ENCODE measurements at places on chromosomes 7 and 10.
A peak's percentile ranks its signal among the peaks of the same experiment; 100 is the strongest.

- DNase-seq: no peak
Measured at GRCh38 chr10:10676972-10677371, 340.7 kb upstream of the CELF2 start.

DNA sequence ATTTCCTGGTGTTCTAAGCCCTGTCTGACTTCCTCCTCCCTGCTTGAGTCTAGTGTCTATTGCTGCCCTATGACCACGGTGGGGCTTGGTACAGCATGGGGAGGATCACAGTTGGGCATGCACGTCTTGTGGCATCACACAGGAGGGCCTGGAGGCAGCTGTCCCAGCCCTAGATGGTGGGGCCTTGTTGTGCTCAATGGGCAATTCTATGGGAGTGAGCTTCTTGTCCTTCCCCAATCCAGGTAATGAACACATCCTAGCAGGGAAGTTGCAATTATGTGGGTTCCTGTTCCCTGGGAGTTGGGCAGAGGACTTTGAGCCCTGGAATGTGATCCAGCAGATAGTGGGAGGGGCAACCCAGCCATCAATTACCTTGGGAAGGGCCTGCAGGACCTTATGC lies 10.8 kb upstream of the FAM3C start:
- DNase-seq: no peak

- DNase-seq: no peak
Measured at GRCh38 chr10:93629647-93630305, 17.4 kb downstream of the PDE6C start.

DNA sequence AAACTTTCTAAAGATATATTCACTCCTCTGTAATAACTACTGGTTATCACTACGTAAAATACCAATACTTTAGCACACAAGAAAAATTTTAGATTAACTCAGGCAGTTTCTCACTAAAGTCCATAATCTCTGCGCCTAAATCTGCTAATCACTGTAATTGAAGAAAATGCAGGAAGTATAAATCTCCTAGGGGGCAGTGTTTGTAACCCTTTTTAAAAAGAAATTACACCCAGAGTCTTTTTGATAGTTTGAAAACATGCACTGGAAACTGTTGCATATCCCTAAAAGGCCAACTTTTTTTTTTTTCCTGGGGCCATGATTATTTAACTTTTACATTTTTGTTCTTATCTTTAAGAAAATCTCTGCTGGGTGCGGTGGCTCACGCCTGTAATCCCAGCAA lies 209.6 kb downstream of the KIAA1217 start:
- no peak for DNase-seq

DNA sequence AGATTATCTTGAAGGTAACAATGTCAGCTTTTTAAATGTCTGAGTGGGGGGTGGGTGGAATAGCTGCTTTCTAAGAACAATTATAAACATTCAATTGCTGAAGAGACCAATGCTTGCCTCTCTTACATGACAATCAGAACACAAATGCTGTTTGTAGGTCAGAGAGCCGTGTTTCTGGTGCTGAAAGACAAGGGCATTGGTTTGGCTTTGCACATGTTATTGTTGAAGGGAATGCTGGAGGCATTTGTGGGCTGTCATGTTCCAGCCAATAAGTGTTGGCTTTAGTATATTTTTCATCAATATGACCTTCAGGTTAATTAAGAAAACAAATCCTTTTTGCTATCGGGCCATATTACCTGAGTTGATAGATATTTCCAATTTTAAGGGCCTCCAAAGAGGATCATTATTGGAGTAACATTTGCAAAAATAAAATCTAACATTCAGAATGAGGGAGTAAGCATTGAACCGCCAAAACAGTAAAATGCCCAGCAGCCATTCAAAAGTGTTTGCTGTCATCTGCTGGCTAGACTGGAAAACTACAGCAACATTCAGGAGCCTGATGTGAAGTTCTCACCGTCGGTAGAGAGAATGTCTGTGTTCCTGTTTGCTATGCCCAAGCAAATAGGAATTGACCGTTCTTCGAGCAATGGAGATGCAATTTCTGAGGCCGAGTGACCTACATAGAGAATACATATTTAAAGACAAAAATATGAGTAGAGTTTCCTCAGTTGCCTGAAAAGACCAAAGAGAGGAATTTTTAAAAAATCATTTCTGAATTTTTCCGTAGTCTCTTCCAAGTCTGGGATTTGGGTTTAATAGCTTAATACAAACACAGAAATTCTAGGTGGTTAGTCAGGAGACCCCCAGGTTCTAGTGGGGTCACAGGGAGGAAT lies 118.9 kb downstream of the APBB1IP start:
- DNase-seq: no peak

GRCh38 chr10:34046506-34047034 lies 712.1 kb upstream of the NRP1 start:
- no peak for DNase-seq

DNA sequence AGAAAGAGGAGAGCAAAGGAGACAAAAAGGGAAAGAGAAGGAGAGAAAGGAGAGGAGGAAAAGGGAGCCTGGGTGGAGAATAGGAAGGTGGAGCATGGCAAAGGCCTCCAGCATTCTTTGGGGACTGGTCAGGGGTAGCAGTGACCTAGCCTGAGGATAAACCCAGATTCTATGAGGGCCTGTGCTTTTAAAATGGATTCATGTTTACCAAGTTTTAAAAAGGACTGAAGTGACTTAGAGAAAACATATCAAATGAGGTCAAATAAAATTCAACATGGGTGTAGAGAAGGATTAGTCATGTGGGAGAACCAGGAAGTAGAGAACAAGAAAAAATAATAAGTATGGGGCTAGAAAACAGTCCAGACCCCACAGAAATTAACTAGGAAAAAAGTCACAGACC lies 20.7 kb downstream of the CREB3L2 start:
- no peak for DNase-seq

DNA sequence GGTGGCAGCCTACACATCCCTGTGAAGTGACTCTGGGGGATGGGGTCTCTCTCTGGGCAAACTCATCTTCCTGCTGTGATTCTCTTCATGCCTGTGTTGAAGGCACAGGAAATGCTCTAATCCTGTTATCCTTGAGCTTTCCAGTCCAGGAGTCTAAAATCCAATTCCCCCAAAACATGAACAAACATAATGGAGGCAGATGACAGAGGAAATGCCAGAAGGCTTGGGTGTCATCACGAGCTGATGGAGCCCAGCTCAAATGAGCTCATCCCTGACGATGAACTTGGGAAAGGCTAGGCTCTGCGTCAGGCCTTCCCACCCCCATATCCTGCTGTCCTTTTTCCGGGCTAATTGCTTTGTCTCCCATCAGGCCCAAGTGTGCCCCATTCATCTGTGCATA lies 165.9 kb upstream of the PODXL start:
- DNase-seq: no peak

GRCh38 chr7:29146888-29147609 lies 712 bp upstream of the CPVL start:
- DNase-seq: no peak

GRCh38 chr10:110684800-110685446 lies 40.8 kb downstream of the RBM20 start:
- DNase-seq: no peak

GRCh38 chr7:125347269-125347668 lies 417.6 kb upstream of the POT1 start:
- DNase-seq: no peak

- no peak for DNase-seq
Measured at GRCh38 chr7:87220734-87221215, 1.2 kb upstream of the TMEM243 start.

- no peak for DNase-seq
Measured at GRCh38 chr7:1555046-1555812, 776 bp downstream of the TMEM184A start.

GRCh38 chr10:79410315-79411094 lies 34.9 kb downstream of the ZCCHC24 start:
- DNase-seq: no peak

DNA sequence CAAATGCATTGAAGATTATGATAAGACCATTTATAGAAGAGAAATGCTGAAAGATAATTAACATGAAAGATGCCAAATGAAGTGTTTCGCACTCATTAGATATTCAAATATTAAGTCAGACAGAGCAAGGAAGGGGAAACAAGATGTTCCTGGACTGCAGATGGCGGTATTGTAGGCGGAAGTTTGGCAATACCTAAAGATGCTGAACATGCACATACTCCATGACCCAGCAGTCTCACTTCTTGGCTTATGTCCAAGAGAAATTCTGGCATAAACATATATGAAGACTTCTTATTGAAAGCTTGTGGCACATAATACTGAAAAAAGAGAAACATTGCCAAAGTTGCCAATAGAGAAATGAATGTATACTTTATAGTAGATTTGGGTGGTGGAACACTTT lies 325.4 kb upstream of the SEMA3C start:
- DNase-seq: no peak

DNA sequence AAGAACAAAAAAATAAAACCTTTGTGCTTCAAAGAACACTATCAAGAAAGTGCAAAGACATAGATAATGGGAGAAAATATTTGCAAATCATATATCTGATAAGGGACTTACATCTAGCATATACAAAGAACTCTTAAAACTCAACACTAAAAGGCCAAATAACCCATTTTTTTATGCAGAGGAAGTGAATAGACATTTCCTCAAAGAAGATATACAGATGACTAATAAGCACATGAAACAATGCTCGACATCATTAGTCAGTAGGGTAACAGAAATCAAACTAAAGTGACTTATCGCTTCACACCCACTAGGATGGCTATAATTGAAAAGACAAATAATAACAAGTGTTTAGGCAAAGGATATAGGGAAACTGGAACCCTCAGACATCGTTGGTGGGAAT lies 78.0 kb downstream of the MALSU1 start:
- DNase-seq: no peak

- DNase-seq: no peak
Measured at GRCh38 chr7:94632338-94633013, 23.5 kb downstream of the SGCE start.

DNA sequence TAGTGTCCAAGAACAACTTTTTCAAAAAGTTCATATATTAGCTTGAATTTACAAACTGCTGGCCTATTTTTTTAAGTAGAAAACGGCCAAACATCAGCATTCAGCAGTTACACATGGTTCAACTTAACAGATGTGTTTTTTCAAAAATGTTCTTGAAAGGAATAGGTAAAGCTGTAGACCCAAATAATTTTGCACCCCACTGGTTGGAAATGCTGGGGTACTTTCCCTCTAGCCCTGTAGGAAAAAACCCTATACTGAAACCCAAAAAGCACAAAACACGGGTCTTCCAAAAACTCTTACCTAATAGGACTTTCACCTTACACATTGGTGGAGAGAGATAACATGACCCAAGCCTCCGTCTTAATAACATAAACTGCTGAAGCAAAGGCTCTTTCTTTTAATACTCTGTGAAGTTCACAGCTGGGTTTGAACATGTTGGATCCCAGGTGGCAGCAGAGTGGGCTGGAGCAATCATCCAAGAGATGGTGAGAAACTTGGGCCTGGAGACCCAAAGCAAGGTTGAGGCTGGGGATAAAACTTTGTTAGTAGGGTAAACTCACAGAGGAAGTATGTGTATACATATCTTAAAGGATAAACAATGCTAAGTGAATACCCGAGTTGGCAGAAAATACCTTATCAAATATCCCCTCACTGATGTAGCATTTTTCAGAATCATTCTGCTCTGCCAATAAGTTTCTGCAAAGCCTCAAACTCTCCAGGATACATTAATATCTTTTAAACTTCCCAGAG lies 629 bp upstream of the DNAJC9 start:
- DNase-seq: no peak

GRCh38 chr10:99593312-99593711 lies 26.9 kb downstream of the SLC25A28 start:
- no peak for DNase-seq

DNA sequence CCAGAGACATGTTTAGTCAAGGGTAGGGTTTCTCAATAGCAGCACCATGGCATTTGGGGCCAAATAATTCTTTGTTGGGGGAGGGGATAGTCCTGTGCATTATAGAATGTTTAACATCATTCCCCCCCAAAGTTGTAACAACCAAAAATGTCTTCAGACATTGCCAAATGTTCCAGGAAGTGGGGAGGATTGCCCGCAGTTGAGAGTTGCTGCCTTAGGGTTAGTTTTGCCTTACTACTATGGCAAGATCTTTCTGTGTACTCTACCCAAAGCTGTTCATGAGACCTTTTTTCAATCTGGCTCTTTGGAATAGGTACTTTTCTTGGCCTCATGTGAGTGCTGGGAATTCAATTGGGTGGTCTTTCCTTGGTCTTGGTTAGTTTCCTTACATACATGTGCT lies 34.1 kb downstream of the SAMD8 start:
- DNase-seq: no peak

GRCh38 chr10:5514226-5514850 lies 10.4 kb upstream of the CALML3 start:
- no peak for DNase-seq

DNA sequence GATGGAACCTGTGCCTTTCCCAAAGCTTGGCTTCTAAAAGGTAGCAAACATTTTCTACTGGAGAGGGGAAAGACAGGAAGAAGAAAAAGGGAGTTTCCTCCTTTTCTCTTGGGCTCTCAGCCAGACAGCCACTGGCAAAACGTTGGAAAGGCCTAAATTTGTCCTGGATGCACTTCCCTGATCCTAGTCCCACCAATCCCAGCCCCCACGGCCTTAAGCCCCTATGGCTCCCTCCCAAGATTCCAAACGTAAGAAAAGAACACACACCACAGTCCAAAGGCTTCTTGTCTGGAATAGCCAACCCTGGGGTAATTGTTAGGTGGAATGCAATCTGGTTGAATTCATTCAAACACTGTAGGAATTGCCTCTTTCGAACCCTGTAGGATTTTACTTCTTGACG lies 959 bp upstream of the TLX1 start:
- no peak for DNase-seq

DNA sequence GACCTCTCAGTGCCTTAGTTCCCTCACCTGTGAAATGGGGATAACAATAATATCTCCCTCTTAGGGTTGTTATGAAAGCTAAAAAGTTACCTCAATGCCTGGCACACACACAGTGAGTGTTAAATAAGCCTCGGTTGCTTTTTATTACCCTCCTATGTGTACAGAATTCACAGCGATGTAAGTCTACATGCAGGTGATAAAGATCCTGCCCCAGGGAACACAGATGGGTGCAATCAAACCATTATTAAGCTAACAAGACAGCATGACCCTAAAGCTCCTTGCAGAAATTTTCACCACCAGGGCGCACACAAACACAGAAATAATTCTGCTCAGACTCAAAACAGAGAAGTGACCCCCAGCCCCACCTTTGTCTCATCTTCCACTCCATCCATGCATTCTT lies 261.9 kb downstream of the SNX10 start:
- DNase-seq: no peak

- DNase-seq: no peak
Measured at GRCh38 chr7:139511315-139511714, 12.2 kb upstream of the CLEC2L start.

- no peak for DNase-seq
Measured at GRCh38 chr10:43231523-43232078, 35.3 kb downstream of the RASGEF1A start.

GRCh38 chr7:26667514-26668133 lies 196.8 kb downstream of the SKAP2 start:
- DNase-seq: no peak

GRCh38 chr10:44292390-44293002 lies 92.4 kb downstream of the CXCL12 start:
- no peak for DNase-seq

- DNase-seq: no peak
Measured at GRCh38 chr7:1224086-1224716, 8.5 kb upstream of the UNCX start.

GRCh38 chr7:12351843-12352242 lies 51.8 kb downstream of the VWDE start:
- DNase-seq: no peak

GRCh38 chr7:131681961-131682360 lies 125.5 kb upstream of the PODXL start:
- DNase-seq: no peak

GRCh38 chr7:116955801-116956476 lies 2.6 kb downstream of the ST7 start:
- DNase-seq: peak; percentile 14

GRCh38 chr10:102603946-102604345 lies 40.3 kb upstream of the TRIM8 start:
- no peak for DNase-seq

Data from tibial nerve (tissue), 4 donors.